ENCODE measurements at places on chromosomes 4 and X.

DNA sequence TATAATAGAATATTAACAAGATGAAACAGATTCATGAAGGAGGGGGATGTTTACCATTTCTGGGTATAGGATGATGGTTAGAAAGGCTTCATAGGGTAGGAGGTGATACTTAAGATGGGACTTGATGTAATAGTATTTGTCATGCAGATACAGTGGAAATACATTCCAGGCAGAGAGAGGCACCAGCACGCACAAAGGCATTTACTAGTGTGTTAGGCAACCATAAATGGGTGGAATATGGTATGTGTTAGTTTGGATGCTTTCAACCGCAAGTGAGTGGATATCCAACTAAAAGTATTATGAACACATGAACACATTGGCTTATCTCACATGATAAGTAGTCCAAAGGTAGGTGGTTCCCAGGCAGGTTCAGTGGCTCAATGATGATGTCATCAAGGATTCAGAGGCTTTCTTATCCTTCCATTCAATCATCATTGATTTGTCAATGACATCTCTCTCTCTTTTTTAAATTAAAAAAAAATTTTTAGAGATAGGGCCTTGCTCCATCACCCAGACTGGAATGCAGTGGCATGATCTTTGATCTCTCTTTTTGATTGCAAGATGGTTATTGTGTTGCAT lies 12.7 kb upstream of the STARD8 start:
- no peak for DNase-seq

GRCh38 chr4:61877266-61877665 lies 677.1 kb downstream of the ADGRL3 start:
- no peak for DNase-seq

DNA sequence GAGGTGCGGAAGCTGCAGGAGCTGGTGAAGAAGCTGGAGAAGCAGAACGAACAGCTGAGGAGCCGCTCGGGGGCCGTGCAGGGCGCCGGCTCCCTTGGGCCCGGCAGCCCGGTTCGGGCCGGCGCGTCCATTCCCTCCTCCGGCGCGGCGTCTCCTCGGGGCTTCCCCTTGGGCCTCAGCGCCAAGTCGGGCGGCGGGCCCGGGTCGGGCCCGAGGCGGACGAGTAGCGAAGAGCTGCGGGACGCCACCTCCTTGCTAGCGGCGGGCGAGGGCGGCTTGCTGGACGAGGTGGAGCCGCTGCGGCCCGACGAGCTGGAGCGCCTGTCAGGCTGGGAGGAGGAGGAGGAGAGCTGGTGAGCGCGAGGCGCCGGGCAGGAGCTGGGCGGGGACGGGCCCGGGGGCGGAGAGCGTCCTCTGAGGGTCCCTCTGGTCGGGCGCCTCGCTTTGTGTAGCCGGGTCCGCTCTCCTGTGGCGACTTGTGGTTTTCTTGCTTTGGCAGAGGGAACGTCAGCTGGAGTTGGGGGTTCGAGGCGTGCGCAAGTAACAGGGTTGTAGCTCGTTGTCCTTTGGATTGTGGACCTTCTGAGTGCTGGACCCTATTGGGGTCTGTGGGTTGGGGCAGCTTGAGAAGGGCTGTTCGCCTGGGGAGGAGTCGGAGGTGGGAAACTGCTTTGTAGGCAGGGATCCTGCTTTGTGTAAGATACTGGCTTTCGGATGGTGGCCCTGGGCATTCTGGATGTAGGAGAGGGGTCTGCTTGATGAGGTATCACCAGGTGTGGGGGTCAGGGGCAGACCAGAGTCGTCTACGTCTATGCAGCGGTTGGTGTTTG lies 662 bp downstream of the SLAIN2 start:
- DNase-seq: peak; percentile 17

- DNase-seq: no peak
These were observed 298.5 kb upstream of the BMP3 start for GRCh38 chr4:80732010-80732409.

GRCh38 chrX:45138525-45138924 lies 62.2 kb downstream of the DIPK2B start:
- no peak for DNase-seq

- DNase-seq: peak; percentile 84
These were observed at the start of gene BCORL1 for GRCh38 chrX:129982300-129983251. TSS of gene BCORL1 (plus strand) at chrX:129982635. CDS start at chrX:130005232, 22,597 bp downstream.

- no peak for DNase-seq
These were observed 37.7 kb downstream of the NHS start for GRCh38 chrX:17412692-17413091.

- DNase-seq: no peak
These were observed 141.5 kb downstream of the RPS6KA6 start for GRCh38 chrX:84046403-84046984.
